SW 1271 (cell line): ENCODE measurements at places on chromosomes 7 and 10.

DNA sequence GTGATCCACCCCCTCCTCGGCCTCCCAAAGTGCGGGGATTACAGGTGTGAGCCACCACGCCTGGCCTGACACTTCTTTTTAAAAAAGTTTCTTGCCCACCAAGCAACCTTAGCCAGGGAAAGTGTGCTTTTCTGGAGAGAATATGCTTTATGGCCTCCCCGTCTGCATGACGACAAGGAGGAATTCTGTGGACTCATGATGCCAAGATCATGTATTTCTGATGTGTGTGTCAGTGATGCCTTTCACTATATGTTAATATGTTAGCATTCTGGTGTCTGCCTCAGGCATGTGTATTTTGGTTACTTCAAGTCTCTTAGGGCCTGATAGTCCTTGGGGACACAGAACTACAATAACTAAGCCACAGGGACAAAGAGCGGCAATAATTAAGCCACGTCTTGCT, 2.1 kb downstream of the PDSS1 start:
- no peak for DNase-seq

- DNase-seq, result no peak
Measured at GRCh38 chr7:152735443-152736004, 24.0 kb upstream of the ACTR3B start.

GRCh38 chr10:17353568-17354300, 100.7 kb downstream of the ST8SIA6 start:
- DNase-seq, result no peak

DNA sequence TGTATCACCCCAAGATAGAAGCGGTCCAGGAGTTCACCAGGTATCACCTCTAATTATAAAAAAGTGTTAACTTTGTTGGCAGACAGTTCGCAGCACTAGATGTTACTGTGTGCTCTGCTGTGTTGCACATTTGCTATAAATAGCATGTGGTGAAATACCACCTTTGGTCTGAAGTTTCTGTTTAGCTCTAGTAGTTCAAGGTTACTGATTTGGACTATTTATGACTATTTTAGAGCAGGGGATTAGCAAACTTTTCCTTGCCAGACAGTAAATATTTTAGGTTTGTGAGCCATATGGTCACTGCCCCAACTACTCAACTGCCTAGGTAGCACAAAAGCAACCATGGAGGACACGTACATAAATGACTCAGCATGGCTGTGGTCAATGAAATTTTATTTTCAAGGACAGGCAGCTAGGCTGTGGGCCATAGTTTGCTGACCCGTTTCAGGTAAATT, 16.5 kb downstream of the DENND10 start:
- DNase-seq, result no peak

GRCh38 chr10:122565766-122566206, 5.2 kb downstream of the DMBT1 start:
- peak; percentile 59 for DNase-seq
